Anterior cingulate cortex (tissue), 58 donors: ENCODE measurements at places on chromosomes 5 and 9.

GRCh38 chr5:127865273-127865672, 162.1 kb downstream of the CCDC192 start:
- DNase-seq, result no peak

DNA sequence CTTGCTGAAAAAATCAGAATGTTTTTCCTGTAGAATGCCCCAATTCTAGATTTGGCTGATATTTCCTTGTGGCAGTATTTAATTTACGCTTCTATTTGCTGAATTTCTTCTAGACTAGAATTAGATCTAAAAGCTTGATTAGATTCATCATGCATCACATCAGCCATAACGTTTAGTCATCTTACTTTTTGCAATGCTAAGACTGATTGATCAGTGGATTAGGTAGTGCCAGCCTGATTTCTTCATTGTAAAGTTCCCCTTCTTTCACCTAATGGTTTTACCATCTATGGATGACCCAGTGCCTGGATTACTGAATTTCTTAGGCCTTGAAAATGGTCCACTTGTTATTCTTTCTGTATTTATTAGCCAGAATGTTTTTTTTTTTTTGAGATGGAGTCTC, 83.9 kb downstream of the PBX3 start:
- DNase-seq, result no peak

DNA sequence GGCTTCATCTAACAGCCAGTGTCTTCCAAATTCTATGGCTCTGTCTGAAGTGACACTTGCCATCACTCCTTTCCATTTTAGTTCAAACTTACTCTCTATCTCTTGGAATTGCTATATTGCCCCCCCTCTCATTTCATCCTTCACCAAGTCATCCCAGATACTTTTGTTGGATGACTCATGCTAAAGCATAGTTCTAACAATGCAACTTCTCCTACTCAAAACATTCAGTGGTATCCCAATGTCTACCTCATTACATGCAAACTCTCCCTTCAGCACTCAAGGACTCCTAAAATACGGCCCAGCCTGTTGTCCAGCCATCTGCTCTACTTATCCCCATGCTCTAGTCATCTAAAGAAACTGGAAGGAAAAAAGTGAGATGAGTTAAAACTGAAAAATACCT, 171.6 kb downstream of the RASEF start:
- DNase-seq, result no peak

- no peak for DNase-seq
Observed at GRCh38 chr5:111392181-111392580, 120.2 kb downstream of the STARD4 start.

- DNase-seq, result no peak
Observed at GRCh38 chr5:83118976-83119375, 41.6 kb downstream of the XRCC4 start.

DNA sequence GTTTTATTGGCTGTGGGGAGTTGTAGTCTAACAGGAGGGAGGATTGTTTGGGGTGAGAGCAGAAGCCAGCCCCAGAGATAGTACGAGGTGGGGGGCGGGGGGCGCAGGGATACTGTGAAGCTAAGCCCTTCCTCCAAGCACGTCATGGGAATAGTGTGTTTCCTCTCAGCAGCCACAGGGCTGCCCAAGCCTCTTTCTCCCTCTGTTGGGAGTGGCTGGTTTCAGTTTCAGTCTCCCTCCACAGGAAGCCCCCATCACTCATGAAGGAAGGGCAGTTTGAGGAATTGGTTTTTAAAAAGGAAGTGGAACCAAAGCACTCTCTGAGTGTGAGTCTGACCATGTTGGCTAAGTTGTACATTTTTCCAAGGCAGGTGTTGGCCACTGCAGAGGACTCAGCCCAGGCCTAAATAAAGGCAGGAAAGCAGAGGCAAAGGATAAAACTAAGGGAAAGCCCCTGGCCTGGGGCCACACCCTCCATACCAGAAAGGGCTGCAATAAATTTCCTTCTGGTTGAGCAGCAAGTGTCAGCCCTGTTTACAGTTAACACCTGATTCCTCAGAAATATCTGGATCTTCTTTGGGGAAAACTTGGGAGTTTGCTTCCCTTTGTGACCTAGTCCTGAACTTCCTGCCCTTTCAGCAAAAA, 3.2 kb downstream of the RAB24 start:
- DNase-seq, result no peak

GRCh38 chr5:150007050-150007449, 6.5 kb downstream of the HMGXB3 start:
- no peak for DNase-seq

- DNase-seq, result peak; percentile 59
Observed at GRCh38 chr5:169980418-169981053, at the start of gene INSYN2B. INSYN2B (minus strand) TSS chr5:169980495; CDS start chr5:169883898, 96,597 bp downstream.

GRCh38 chr9:33877727-33878489, 60.9 kb downstream of the UBE2R2 start:
- no peak for DNase-seq

- peak; percentile 18 for DNase-seq
Observed at GRCh38 chr9:134293611-134294152, 32.6 kb upstream of the RXRA start.

GRCh38 chr9:17894501-17895160, 315.8 kb downstream of the SH3GL2 start:
- DNase-seq, result no peak

DNA sequence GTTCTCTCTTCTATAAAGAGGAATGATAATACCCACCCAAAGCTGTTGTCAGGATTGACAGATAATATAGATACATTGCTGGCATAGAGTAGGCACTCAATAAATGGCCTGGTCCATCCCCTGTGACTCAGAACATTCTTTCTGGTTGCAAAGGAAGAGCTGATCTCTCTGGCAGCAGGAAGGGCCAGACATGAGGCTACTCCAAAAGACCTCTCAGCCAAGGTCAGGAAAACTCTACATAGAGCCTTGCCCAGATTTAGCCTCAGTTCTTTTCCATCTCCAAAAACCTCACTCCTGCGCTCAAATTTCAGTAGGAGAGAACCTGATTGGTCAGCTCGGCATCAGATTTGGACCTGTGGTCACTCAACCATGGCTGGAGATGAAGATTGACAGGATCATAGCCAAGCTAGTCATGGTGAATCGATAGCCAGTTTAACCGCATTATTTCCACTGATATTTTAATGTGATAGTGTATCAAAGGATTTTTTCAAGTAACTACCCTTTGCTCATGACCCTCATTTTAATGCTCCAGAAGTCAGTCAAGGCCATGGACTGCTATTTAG, 319.6 kb downstream of the DRD1 start:
- no peak for DNase-seq

- DNase-seq, result no peak
Observed at GRCh38 chr5:155833287-155833686, 493.7 kb upstream of the SGCD start.

DNA sequence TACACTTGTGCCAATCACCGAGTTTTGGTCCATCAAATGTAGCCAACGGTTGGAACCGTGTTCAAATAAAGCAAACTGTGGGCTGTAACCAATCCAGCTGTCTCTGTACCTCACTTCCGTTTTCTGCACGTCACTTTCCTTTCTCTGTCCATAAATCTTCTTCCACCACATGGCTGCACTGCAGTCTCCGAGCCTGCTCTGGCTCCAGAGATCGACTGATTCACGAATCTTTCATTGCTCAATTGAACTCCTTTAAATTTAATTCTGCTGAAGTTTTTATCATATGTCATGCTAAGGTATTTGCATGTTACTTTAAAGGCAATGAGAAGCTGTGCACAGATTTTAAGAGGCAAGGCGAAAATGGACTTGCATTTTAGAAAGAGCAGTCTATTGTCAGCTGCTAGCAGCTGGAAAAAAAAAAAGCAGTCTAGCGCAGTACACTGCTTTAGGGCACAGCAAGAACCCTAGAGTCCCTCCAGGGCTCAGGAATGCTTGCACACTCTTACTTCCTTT, 13.2 kb downstream of the TTC39B start:
- no peak for DNase-seq

DNA sequence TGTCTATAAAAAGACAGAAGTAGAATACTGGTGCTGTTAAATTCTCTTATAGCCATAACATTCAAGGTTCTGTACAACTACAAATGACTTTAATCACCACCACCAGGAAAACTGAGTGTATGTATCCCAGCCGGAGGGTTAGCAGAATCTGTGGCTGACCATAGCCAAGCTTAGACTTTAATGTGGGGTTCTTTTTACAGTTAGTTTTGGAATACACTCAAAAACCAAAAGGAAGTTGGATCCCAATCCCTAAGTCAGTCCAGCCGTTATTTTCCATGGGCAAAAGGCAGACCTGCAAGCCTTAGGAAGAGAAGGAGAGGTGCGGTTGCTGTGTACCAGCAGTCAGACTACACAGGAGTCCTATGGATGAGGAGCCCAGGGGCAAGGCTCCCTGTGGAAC, 179.8 kb downstream of the ENC1 start:
- no peak for DNase-seq

DNA sequence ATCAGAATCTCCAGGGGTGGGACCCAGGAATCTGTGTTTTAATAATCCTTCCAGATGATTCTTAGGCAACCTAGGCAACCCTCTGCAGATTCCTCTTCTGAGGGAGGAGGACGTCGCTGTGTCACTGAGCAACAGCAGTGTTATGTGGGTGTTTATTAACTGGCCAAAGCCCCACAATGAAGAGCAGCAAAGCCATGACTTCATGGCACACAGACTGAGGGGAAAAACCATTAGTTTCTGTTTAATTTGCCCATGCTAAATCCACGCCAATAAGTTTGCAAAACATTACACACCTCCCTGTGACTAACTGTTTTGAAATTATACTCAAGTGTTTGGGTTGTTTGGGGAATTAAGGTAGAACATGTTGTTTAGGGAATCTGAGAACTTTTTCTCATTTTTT, 83.7 kb upstream of the TMED7 start:
- no peak for DNase-seq

DNA sequence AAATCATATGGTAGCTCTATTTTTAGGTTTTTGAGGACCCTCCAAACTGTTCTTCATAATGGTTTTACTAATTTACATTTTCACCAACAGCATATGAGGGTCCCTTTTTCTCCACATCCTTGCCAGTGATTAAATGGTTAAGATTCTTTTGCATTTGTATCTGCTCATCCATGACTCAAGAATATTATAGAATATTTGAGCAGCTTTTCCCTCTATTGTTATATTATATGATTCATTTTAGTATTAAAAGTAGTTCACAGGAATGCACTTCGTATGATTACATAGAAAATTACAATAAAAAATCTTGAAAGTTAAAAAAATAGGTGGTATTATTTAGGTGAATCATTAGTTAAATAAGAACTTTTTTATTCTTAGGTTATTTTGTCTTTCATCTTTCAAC, 140.7 kb downstream of the WDR70 start:
- no peak for DNase-seq

- no peak for DNase-seq
Observed at GRCh38 chr9:70753311-70753710, 338.9 kb upstream of the KLF9 start.
